Hindlimb muscle (tissue), 1 donor: ENCODE measurements at places on chromosomes 6 and 20.

DNA sequence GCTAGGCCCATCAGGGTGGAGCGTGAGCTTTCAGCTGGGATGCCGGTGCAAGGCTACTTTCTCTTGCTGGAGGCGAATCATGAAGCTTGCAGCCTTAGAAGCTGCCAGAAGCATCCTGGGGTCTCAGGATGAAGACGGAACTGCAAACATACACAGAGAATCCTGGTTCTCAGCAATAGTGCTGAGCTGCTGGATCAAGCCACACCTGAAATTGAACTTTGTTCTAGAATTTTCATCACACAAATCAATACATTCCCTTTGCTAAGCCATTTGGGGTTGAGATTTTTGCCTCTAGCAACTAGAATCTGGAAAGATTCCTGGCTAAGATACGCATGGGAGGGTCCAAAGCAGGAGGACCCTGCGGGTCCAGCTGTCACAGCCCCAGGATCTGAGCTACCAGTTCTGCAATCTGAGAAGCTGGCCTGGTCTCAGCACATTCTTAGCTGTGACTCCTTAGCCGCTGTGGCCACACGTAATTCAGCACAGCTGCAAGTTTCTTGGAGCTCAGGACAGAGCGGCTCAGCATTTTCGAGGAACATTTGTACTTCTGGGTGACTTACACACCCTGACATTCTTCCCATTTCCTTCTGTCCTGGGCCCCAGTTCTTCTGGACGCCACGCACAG is 6.6 kb upstream of the ARFGAP1 start:
- peak; percentile 72 for DNase-seq

GRCh38 chr20:33394718-33395117 is 6.6 kb downstream of the CDK5RAP1 start:
- DNase-seq: no peak

DNA sequence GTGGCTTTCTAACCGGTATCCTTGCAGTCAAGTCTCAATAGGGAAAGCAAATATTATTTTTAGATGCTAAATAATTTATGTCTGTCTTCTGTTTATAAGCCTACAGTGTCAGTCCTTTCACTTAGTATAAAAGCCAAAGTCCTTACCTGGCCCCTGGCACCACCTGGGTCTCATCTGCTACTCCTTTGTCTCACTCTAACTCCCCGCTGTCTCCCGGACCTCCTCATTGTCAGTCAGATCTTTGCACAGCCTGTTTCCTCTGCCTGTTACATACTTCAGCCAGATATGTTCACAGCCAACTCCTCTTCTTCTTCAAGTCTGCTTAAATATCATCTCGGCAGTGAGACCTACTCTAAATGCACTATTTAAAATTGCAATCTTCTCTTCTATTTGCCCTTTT is 84.2 kb downstream of the THEMIS start:
- DNase-seq: no peak

DNA sequence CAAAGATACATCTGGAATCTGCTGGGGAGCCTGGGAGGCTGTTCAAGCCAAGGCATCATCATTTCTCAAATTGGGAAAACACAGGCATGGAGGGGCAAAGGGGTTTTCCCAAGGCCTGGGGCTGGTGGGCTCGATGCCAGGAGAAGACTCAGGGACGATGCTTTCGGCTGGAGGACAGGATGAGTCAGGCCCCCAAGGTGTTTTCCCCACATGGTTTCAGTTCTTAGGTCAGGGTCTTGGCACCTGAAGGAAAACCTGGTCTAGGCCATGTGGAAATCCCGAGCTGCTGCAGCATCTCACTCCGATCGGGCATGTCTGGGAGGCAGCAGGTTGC is 348.1 kb downstream of the CDC5L start:
- no peak for DNase-seq

DNA sequence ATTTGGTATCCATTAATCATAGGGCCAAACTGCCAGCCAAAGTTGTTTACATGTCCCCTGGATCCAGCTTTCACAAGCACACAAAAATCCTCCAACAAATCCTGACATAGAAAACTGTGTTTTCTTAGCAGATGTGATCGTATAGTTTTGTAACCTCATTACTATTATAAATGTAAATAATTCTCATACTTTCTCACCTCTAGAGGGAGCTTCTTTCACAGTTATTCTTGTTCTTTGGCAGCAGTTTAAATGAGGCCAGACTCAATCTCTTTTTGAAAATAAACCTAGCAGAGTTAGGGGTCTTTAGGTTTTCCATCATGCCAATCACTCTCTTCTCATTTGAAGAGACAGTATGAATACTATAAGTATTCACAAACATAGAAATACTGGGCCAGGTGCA is 17.0 kb upstream of the ZNF318 start:
- DNase-seq: no peak

GRCh38 chr6:14873101-14873500 is 372.8 kb upstream of the JARID2 start:
- DNase-seq: no peak

- DNase-seq: no peak
These were observed 165.0 kb downstream of the HTR1B start for GRCh38 chr6:77298283-77298682.

GRCh38 chr6:7805850-7806214 is 79.9 kb downstream of the BMP6 start:
- no peak for DNase-seq

GRCh38 chr20:54219751-54220426 is 12.0 kb downstream of the PFDN4 start:
- no peak for DNase-seq

DNA sequence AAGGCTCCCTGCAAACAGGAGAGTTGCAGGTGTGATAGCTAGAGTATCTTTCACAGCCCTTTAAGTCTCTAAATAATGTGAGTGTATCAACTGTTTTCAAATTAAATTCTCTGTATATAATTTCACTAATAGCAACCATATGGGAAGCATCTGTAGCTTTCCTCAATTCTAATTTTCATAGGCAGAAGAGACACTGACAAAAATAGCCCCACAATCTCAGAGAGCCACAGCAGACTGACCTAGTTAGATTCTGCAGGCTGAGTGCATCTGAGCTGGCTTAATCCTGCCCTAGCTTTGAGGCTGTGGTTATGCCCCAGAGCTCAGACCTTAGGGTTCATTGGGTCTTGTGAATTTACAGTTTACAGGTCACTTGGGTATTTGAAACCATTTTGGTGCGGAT is 63.9 kb downstream of the MAP7 start:
- DNase-seq: no peak

- DNase-seq: no peak
These were observed 527.6 kb downstream of the CD83 start for GRCh38 chr6:14645221-14645620.
